ENCODE measurements at places on chromosomes 5 and 9.

DNA sequence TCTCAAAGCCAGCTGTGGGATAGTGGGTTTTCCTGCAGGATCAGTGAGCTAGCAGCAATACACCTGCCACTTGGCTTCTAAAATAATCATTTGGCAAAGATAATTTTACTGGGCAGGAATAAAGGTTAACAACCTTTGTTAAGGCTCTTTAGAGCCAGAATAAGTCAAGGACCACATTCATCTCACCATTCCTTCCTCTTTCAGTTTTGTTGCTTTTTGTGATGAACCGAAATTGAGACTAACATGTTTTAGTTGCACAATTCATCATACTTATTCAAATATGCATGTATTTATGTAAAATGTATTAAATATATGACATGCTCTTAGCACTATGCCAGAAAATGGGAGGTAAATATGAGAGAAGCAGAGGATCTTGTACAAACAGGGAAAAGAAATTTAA lies 824.4 kb upstream of the TYRP1 start:
- DNase-seq, result no peak

DNA sequence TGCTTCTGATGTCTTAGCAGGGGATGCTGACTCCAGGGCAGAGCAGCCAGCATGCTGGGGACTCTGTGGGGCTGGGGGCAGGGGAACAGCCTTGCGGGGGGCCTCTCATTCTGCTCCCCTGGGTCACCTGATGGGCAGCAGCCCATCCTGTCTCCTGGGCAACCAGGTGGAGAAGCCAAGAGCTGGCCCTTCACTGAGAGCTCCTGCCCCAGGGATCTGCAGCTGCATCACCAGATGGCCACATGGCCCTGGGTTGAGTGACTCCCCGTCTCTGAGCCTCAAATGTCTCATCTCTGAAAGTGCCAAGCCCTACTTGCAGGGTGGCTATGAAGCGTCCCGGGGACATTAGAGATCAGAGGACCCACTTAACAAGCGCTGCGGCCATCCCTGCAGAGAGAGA lies 49.1 kb downstream of the LRSAM1 start:
- DNase-seq, result no peak

DNA sequence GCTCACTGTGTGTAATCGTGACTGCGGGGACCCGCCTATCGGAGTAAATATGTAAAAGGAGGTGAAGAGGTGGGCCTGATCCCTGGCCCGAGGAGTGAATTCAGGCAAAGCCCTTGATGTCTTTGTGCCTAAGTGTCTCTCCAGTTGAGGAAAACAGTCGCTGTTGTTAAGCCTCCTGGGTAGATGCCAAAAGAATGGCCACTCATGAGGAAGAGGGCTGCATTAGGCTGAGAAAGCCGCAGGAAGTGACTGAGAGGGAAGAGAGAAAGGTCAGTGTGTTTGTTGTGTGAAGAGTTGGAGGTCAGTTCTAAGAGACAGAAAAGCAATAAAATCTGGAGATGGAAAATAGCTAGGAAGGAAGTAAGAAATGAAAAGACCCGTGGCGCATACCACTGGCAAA lies 35.8 kb upstream of the PIP5K1B start:
- no peak for DNase-seq

GRCh38 chr5:86175224-86175623 lies 442.5 kb upstream of the COX7C start:
- DNase-seq, result no peak

DNA sequence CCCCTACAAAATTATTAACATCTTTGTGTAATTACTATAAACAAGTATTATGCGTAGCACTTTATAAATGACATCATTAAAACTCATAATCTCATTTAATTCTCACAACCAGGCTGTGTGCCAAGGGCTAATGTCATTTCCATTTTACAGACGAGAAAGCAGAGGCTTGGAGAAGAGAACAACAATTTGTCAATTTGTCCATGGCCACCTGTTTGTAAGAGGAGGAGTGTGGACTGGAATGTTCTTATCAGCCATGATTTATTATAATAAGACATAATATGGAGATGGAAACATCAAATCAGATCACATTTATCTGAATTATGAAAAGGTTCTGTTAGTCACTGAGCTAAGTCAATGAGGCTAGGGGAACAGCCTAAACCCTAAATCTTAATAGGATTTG lies 97.0 kb downstream of the DROSHA start:
- DNase-seq, result no peak

- DNase-seq, result no peak
Measured at GRCh38 chr5:164336906-164337305, 831.5 kb downstream of the MAT2B start.

DNA sequence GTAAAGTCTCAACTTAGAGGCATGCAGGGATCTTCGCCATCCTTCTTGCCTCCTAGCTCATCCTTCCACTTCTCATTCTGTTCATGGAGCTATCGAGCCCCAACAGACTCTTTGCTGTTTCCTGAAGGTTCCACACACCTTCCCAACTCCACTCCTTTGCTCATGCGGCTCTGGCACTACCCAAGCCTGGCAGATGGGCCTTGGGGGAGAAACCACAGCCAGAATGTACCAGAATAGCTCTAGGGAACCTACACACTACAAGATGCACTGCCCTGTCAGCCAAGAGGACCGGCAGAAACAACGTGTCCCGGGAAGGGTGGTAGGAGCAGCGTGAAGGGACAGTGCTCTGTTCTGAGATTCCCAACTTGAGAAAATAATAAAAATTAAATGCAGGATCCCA lies 178.9 kb downstream of the GABBR2 start:
- no peak for DNase-seq

DNA sequence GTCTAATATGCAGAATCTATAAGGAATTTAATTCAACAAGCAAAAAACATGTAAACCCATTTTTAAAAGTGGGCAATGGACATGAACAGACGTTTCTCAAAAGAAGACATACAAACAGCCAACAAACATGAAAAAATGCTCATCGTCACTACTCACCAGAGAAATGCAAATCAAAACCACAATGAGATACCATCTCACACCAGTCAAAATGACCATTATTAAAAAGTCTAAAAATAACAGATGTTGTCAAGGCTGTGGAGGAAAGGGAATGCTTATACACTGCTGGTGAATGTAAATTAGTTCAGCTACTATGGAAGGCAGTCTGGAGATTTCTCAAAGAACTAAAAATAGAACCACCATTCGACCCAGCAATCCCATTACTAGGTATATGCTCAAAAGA lies 3.1 kb upstream of the KLHL3 start:
- no peak for DNase-seq

GRCh38 chr5:127136908-127137307 lies 63.6 kb upstream of the C5orf63 start:
- DNase-seq, result no peak

DNA sequence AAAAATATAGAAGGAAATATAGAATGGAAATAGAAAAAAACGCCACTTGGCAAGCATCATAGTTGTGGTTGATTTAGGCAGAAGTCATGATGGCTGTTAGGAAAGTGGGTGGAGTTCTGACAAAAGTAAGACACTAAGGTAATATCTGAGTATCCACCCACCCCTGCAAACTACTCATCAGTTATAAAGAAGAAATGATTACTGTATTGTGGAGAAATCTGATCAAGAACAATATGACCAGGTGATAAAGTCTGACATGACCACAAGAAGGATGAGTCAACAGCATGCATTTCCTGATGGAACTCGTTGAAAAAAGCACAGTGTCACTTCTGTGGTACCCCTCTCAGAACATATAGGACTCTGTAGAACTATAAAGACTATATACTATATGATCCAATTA lies 343.4 kb upstream of the PAPPA start:
- no peak for DNase-seq

- no peak for DNase-seq
Measured at GRCh38 chr5:103821361-103821760, 258.8 kb upstream of the NUDT12 start.

- DNase-seq, result no peak
Measured at GRCh38 chr9:81492710-81493447, 196.5 kb downstream of the TLE1 start.

DNA sequence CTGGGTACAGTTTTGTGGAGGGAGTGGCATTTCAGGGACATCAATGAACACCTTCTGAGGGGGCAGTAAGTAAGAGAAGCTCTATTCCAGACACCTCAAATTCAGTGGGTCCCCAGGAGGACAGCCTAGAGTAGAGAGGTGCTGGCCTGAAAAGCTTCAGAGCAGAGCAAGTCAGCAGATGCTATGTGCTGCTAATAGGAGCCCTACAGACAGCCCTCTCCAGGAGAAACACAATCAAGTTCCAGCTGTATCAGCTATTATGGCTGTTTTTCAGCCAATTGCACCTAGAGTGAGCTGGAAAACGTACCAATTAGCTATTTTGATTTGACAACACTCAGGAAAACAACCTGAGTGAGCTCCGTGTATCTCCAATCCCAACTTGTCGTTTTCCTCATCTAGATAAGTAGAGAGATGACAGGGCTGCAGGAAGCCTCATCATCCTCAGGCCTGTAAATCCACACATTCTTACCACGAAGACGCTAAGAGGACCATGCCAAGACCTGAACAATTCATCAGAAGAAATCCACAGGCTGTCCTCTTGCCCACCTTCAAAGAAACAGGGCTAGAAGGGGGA lies 104.9 kb downstream of the PIK3R1 start:
- DNase-seq, result no peak

- no peak for DNase-seq
Measured at GRCh38 chr9:112396872-112397271, 17.0 kb downstream of the HSDL2 start.

All from tibial artery (tissue), 4 donors.